ENCODE measurements at places on chromosomes 7 and 10.

- no peak for DNase-seq
These were observed 267.8 kb downstream of the BICC1 start for GRCh38 chr10:58780476-58780875.

DNA sequence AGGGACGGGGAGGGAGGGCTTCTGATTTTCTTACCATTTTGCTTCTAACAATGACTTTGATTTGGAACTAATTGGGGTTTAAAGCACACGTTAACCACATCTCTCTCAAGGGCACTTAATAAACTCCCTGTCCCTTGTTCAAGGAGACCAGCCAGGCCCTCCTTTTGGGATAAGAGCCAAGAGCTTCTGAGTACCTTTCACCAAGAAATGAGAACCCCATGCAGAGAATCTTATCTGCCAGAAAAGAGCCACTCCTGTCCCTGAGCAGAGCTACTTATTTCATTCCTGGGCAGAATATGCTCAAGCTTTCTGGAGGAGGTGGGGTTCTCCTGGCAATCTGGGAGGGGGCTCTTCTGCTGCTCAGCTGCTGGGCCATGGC is 574.6 kb downstream of the GALNT17 start:
- DNase-seq, result no peak

DNA sequence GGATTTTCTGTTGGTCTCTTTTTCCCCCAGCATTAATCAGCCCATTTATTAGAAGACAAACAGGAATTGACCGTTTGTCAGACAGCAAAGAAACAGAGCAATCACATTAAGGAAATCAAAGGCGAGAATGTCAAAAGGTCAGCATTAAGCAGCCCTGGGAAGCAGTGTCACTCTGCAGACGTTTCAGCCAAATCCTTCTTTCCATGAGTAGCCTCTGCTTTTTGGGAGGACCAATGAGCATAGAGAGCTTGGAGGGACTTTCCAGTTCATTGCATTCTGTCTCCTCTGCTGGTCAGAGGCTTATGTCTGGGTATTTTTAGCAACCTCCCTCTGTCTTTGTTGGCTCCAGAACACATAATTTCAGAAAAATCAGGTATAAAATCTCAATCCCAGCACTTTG is 481.4 kb downstream of the GALNT17 start:
- DNase-seq, result no peak

- DNase-seq, result no peak
These were observed 275.7 kb downstream of the CELF2 start for GRCh38 chr10:11293332-11293731.

- no peak for DNase-seq
These were observed 19.9 kb upstream of the CRHR2 start for GRCh38 chr7:30702200-30702599.

- DNase-seq, result no peak
These were observed 108.5 kb downstream of the ST7 start for GRCh38 chr7:117061751-117062150.

- no peak for DNase-seq
These were observed 22.4 kb upstream of the LRRC17 start for GRCh38 chr7:102890292-102890970.

- DNase-seq, result no peak
These were observed 148.5 kb downstream of the ARHGAP22 start for GRCh38 chr10:48456361-48456804.

DNA sequence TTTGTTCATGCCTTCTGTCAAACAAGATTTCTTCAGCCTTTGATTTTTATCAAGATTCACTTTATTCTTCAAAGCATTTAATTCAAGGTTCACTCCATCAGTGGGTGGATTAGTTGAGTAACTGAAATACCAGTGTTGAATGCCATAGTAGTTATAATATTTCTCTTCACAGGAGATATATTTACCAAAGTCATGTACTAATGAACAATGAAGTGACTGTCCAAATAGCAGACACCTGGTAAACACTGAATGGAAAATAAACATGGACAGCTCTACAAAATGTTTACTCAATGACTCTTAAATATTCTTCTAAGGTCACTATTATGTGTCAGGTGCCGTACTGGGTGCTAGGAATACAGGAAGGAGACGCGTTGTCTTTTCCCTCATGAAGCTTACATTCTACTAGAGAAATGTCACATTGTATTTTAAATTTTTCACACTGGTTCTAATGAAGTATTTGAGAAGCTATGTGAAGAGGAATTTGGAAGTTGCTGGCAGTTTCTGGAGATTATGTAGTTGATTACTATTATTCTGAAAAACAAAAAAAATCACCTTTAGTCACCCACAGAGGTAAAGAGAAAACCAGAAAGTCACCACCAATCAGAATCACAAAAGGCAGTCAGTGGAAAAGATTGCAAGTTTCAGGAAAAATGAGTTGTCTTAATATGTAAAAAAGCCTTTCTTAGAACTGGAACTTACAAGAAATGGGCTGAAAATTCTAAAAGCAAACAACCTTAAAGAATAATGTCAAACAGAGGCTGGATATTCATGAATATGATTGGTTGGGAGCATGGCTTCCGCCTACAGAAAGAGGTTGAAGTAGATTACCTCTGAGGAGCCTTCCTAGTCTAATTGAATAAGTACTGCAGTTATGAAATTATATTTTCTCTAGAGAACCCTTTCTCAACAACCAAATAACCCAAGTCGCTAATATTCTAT is 84.5 kb downstream of the RTKN2 start:
- DNase-seq, result no peak

DNA sequence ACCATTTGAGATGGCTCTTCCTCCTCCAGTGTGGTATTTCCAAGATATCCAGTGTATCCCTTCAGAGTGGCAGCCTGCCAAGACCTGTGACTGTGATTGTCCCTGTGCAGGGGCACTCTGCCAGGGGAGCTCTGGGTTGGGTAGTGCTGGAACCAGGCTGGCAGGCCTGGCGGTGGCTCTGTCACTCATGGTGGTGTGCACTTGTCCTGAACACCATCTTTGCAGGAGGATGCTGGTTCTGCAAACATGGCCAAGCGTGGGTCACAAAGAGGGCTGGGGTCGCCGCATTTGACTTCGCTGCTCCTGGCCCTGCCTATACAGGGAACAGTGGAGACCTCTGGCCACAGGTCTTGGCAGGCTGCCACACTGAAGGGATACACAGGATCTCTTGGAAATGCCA is 205.2 kb downstream of the PRPF18 start:
- DNase-seq, result peak; percentile 37

DNA sequence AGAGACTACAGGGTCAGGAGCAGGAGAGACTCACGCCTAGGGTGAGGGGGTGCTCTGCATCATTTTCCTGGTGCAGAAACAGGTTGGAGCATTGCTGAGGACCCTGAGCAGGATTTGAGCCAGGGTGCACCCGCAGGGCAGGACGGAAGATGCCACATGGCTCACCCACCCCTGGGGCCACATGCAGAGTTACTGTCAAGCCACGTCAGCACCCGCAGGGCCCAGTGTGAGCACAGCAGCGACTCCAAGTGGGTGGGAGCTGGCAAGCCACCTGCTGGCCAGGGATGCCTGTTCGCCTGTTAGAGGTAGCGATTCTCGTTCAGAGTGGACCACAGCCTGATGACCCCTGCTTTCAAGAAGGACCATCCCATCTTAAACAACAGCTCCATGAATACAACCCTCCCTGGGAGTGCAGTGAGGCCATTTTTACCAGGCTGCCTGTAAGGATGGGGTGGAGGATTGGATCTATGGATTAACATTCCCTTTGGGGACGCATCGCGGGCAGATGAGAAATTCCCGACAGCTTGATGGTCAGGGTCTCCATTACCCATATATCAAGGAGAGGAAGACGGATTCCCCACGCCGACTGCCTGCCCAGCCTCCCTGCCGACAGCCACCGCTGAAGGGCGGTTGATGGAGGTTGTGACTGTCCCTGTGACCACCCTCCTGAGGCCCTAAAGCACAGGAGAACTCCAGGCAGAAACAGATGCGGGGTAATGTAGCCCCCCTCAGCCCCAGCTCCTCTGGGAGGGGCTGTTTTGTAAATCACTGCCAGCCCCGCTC is 101.1 kb upstream of the RET start:
- DNase-seq, result no peak

GRCh38 chr7:22683379-22683778 is 43.6 kb upstream of the IL6 start:
- no peak for DNase-seq

- DNase-seq, result no peak
These were observed 213.9 kb downstream of the NSUN6 start for GRCh38 chr10:18437486-18437885.

- no peak for DNase-seq
These were observed 79.4 kb upstream of the CYP2C9 start for GRCh38 chr10:94859086-94859485.
